ENCODE measurements at places on chromosomes 2 and 18.

DNA sequence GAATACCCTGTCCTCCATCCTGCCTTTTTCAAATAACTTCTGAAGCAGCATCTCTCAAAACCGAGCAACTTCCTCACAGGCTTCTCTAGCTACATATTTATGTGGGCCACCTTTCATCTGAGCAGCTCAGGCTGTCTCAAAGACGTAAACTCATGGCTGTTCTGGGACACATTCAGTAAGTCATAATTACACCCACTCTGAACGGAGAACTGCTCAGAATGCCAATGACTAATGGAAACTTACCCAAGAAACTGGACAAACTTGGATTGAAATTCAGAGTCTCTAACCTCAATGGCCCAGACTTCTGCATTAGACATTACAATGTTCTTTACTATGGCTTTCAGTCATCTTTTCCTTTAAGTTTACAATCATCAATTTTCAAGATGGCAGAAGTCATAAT is 145.2 kb downstream of the RAD51AP2 start:
- no peak for DNase-seq

GRCh38 chr2:238290091-238290509 is 1.7 kb upstream of the PER2 start:
- no peak for DNase-seq

DNA sequence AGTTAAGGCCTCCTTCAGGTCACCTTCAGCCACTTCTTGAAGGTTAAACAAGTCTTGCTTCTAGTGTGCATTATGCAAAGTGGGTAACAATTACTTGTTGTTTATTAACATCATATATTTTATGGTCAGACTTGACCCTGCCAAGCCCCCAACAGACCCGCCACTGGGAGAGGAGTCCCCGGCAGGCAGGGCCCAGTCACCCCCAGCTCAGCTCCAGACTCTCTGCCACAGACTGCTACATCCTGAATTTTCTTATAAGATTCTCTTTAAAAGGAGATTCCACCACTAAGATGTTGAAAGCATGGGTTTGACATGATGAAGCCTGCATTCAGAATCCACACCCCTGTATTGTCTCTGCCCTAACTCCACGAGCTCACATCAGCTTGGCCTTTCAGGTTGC is 174.3 kb upstream of the ARL4C start:
- DNase-seq: no peak

GRCh38 chr18:36814994-36815393 is 13.8 kb downstream of the TPGS2 start:
- DNase-seq: no peak

DNA sequence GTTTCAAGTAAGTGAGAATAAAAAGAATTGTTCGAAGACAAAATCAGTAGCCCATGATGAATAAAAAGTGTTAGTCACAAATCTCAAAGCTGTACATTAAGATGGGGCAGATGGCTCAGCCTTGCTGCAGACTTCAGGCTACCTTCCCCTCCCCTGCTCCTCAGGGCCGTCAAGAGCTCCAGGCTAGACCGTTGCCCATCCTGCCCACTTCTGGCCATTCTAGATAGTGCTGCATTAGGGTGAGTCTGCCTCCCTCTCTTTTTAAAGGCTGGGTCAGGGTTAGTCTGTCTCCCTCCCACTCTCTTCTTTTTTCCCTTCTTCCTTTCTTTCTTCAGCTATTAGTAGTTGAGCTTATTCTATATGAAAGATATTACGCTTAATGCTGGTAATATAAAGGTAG is 86.0 kb downstream of the MAPRE2 start:
- DNase-seq: no peak

DNA sequence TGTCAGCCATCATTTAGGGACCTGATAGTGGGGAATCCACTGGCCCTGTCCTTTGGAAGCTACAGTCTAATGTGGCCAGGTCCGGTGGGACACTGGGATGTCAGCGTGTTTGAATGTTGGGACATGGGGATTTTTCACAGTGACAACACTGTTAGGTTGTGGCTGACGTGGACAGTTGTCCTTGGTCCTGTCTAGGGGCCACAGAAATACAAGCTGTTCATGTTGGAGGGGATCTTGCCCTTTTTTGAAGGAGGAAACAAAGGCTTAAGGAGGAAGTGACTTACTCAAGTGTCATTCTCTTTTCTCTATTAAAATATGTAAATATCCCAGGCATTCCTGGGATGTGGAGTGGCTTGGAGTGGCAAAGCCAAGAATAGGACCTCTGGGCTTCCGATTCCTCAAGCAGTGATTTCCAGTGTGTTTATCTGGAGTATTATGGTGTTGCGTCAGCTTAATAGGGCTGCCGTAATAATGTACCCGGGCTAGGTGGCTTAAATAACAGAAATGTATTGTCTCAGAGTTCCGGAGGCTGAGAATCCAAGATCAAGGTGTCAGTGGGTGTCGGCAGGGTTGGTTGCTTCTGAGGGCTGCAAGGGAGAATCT is 8.5 kb downstream of the ACOXL start:
- DNase-seq: no peak

GRCh38 chr2:232633413-232634205 is at the start of gene EFHD1:
EFHD1 (plus strand) TSS chr2:232633604; CDS start chr2:232633705, 101 bp downstream.
- DNase-seq: peak; percentile 60

- DNase-seq: no peak
Measured at GRCh38 chr2:237113026-237113795, 27.5 kb downstream of the COPS8 start.

- DNase-seq: no peak
Measured at GRCh38 chr2:204670756-204671155, 125.5 kb downstream of the PARD3B start.

DNA sequence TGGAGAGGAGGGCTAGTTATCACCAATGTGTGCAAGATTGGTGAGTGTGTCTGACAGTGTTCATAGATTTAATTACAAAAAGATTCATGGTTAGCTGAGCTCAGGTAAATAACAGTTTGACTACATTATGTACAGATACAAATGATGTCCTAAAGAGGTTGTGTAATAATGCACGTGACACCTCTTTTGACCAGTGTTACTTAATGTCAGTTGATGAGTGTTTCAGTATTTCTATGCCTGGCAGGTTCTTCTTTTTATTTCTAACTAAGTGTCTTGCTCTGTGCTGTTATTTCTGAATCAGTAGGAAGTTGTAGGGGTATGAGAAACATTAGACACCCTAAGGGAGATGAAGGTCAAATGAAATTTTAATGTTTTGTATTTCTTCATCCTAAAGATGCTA is 7.9 kb upstream of the INHBB start:
- no peak for DNase-seq

- DNase-seq: no peak
Measured at GRCh38 chr2:3465844-3466481, 53.4 kb downstream of the ADI1 start.

- no peak for DNase-seq
Measured at GRCh38 chr2:234874347-234875046, 77.3 kb upstream of the SH3BP4 start.

GRCh38 chr2:133716166-133716565 is 147.9 kb upstream of the NCKAP5 start:
- no peak for DNase-seq

GRCh38 chr18:47108373-47108772 is 41.9 kb downstream of the HDHD2 start:
- DNase-seq: no peak

- no peak for DNase-seq
Measured at GRCh38 chr2:24330161-24330560, 30.2 kb downstream of the ITSN2 start.

- DNase-seq: no peak
Measured at GRCh38 chr2:160267692-160268091, 67.6 kb upstream of the ITGB6 start.

GRCh38 chr2:160486341-160486740 is 7.3 kb downstream of the RBMS1 start:
- DNase-seq: no peak

- DNase-seq: no peak
Measured at GRCh38 chr2:51145761-51146160, 113.8 kb upstream of the NRXN1 start.

GRCh38 chr2:196515608-196516007 is 123.9 kb upstream of the CCDC150 start:
- DNase-seq: no peak

DNA sequence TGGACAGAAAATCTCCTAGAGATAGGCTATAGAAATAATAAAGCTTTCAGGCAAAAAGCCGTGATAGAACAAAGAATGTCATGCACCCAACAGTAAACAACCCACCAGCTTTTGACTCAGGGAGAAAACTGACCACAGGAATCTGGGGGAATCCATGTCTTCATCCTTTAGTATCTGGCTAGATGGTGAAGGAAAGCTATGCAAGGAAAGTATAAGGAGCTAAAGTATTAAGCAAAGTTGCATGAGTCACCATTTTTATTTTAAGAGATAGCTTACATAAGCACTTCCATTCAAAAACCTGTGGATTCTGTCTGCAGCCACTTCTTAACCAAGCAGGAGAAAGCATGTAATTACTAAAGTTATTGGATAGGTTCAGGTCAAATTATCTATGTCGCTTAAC is 363.8 kb downstream of the LRP1B start:
- no peak for DNase-seq

DNA sequence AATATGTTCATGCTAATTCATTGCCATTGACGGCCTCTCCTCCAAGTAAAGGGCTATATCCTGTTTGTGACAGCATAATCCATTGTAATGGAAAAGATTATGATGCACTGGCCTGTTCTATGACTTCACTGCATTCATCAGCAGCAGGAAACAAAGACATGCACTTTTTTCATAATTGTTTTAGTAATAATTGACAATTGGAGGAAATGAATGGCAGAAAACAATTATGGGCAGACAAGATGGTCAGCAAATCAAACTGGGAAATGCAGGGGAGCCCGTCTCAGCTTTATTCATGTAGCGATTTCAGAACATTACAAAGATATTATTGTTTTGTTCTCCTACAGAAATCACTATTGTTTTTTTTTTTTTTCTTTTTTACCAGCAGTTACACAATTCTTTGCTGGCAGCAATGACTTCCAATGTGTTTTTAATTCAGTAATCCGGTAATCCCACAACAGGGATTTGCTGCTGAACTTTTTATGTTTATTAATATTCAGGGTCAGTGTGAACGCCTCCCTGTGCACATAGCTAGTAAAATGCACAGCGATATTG is 33.8 kb upstream of the RASGRP3 start:
- no peak for DNase-seq

DNA sequence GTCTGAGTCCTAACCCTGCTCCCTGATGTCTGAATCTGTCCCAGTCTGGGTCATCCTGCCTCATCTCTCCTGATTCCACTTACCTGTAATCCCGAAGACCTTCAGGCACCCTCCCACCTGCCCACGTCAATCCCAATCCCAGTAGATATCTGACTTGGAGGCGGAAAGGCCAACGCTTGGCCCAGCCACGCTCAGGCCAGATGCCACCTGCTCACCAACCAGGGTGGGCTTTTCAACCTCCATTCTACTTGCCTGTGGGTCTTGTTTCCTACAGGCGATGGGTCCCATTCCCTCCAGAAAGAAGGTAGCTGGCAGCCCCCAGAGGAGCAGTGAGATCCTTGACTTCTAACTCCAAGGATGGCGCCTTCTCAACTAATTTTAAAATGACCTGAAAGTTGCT is 59.7 kb downstream of the INPP5D start:
- no peak for DNase-seq

DNA sequence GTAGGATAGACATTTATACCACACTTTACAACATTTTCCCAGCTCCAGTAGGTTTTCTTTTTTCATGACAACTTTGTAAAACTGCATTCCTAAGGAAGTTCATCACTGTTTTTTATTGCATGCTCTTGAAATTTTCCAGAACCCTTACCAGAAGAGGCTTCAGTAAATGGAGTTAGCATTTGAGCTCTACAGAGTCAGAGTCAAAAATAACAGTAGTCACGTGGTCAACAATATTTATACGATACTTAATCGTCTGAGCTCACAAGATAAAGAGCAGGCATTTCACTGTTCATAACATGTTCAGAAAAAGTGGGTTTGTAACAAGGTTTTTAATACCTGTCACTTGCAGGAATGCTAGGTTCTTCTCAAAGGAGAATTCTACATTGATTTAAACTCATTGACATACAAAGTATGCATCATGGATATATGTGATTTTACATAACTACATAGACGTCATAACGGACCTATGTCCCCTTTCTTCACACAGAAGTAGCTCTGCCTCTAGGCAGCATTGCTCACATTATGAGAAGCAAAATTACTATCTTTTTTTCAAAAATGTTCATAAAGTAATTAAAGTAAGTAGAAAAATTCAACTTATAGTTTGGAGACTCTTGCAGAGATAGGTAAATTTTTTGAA is 187.0 kb upstream of the COL3A1 start:
- no peak for DNase-seq

DNA sequence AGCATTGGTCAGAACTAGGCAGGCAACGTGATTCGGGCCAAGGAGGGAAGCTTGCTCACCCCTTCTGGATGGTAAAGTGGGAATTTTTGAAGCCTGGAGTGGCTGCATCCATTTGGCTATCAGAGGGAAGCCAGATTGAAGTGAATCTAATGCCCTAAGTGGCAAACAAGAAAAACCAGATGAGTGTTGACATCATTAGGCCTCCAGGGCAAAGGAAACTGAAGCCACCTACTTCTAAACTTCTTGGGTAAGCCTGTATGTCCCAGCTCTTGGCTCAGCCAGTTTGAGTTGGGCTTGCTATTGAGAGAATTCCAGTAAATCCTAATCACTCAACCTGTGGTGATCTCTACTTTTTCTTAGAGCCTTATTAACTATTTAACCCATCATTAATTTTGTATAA is 20.9 kb downstream of the SOX11 start:
- no peak for DNase-seq

GRCh38 chr2:120206022-120206581 is 17.1 kb downstream of the TMEM185B start:
- DNase-seq: no peak

- peak; percentile 36 for DNase-seq
Measured at GRCh38 chr2:54455131-54455562, 980 bp upstream of the SPTBN1 start.

DNA sequence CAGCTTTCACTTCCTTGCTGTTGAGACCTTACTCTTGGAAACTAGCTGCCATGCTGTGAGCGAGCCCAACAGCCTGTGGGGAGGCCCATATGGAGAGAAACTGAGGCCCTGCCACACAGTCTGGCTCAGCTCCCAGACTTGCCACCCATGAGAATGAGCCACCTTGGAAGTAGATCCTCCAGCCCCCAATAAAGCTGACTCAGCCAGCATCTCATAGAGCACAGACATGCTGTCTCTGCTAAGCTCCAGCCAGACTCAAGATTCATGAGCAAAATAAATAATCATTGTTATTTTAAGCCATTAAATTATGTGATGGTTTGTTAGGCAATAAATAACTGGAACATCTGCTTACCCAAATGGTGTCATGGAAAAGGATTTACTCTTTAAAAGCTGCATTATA is 53.6 kb upstream of the DDX18 start:
- no peak for DNase-seq

DNA sequence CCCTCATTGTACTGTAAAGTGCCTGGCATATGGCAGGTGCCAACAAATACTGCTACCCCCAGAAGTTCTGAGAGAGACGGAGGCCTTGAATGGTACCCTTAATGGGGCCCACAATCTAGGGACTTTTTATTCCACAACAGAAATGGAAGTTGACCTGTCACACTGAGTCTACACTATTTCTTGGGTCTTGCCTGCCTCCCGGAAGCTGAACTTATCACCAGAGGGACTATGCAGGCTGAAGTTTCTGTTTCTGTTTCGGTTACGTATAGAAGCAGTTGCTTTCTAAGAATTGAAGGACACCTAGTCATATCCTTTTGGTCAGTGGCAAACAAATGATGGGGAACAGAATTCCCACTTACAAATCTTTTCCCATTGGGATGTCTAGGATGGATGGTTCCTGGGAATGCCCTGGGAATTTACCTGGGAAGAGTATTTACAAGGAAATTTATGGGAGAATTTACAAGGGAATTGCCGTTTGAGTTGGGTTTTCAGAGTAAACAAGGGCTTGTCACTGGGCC is 74.2 kb downstream of the HS1BP3 start:
- no peak for DNase-seq

GRCh38 chr2:232315923-232316299 is 62.6 kb upstream of the ALPP start:
- no peak for DNase-seq

Measured in left renal pelvis (tissue), 4 donors.